ENCODE measurements at places on chromosomes 2 and 18.

DNA sequence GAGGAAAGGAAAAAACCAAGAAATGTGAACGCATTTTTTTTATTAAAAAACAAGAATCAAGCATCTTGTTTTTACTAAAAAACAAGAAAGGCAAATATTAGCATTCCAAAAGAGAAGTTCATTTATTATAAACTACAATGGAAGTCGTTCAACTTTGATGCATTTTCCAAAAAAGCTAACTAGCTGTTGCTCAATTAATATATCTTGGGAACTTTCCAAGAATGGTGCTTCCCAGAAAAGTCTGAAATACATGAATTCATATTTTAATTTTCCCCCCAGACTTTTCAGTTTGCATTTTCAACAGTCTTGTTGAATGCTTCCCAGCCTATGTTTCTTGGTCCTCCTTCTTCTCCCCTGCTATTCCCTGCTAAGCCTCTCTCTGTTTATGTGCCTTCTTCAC is 7.5 kb upstream of the RND3 start:
- no peak for DNase-seq

- no peak for DNase-seq
Measured at GRCh38 chr2:224369028-224369632, 32.8 kb downstream of the FAM124B start.

DNA sequence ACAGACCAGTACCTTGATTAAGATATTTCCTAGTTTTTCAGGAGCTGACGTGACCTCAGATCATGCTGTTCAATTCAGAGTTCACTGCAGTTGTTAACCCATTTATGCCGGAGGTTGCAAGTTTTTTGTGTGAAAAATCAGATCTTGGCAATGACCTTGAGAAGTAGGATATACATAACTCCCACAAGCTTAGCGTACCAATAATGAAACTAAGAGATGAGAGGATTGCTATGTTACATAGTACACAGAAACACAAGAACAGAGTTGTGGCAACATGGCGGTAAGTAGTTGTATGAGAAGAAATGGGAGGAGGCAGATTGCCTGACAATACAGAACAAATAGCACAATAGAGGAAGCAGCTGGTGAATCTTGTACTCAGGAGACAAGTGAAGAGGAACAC is 39.1 kb downstream of the PPIG start:
- no peak for DNase-seq

DNA sequence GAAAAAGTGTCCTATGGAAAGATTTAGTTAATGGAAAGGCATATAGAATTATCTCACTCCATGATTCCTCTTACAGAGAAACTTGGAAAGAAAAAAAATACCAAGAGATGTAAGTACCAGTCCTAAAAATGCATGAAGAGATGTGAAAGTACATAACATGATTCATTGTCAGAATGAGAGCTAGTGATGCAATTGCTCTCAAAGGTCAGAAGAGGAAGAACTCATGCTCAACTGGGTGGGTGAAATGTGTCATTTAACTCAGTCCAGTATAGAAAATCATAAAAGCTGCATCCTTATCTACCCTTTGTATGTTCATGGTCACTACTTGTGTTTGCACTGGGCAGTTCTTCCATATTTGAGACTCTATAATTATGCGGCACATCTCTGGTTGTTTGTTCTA is 300.0 kb upstream of the PIK3C3 start:
- DNase-seq = no peak

GRCh38 chr2:147511491-147511948 is 333.3 kb upstream of the ACVR2A start:
- DNase-seq = no peak

DNA sequence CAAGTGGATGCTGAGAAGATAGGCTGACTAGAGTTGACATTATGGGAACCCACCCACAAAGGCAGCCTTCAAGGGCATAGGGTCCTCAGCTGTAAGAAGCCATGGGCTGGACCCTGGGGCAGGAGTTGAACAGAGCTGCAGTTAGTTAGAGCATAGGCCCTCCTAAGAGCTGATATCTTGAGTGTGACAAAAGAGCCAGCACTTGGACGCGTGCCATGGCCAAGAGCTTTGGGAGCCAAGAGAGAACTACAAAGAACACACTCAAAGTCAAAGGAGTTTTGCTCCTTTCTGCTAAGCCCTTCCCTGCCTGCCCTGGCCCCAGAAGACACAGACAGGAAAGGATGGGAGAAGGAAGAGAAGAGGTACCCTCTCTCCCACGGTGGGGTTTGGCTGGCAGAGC is 29.9 kb upstream of the AGAP1 start:
- no peak for DNase-seq

DNA sequence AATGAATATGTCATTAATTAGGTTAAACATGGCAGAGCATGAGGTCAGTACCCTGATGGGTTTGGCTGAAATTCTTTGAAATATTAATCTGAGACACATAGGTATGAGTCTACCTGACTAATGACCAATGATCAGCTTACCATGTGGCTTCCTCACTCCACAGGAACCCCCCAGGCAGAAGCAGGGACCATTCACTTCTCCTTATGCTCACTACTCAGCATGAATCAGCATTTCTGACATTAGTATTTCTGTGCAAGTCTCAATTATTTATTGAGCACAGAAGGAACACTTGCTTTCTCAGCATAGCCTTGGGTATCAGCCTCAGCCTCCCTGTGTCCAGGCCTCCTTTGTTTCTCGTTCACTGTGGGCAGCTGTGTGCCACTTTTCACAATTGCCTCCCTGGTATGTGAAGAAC is 9.3 kb upstream of the KCNE4 start:
- no peak for DNase-seq

- DNase-seq = no peak
Measured at GRCh38 chr2:199216253-199216652, 241.5 kb downstream of the SATB2 start.

DNA sequence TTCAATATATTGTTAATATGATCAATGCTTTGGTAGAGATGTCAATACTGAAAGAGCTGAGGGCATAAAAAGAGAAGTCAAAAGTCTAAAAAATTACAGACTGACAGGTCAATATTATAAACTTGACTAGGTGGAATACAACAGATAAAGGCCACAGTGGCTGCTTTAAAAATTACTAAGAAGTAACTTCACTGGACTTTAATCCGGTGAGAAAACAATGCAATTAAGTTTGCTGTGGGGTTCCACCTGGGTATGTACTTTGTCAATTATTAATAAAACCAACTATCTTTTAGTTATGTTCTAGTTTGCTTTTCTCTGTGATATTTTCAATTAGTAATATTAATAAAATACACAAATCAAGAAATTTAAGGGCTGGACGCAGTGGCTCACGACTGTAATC is 44.7 kb downstream of the RAPH1 start:
- no peak for DNase-seq

DNA sequence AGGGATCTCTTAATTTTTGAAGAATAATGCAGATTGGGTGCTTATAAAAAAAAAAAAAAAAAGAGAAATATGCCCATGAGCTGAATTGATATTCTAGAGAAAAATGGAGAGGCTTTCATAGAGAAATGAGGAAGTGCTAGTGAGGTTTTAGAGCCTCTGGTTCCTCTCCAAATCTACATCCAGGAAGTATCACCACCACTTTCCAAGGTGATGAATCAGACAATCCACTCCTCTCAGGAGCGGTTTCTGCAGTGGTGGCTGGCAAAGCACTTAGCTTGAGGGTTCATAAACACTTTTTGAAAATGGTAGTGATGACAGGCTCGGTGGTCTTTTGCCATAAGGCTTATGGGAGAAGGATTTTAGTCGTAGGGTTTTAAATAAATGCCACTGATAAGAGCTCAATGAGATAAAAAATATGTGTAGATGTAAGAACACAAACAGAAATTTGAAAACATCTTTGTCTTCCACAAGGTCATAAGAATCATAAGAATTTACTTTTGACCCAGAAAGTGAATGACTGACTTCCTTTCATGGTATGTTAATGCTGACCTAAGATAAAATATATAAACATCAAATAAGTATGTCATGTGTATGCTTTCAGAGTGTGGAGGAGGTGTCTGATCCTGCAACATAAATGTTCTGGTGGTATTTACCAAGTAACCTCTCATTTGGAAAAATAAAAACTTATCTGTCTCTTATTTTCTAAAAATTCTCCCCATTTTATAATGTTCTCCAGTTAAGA is 42.1 kb upstream of the DSG1 start:
- DNase-seq = no peak

DNA sequence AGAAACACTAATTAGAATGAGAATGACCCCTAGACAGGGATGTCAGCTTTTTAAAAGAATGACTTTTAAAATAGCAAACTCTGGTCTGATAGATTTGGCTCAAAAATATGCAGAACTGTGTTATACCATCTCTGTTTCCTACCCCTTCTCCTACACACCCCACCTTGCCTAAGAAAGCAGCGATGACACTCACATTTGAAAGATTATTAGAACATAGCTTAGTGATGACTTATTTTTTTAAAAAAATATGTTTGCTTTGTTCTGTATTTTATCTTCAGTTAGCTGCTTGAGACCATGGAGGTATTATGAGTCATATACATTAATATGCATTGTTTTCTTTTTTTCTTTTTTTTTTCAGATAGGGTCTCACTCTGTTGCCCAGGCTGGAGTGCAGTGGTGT is 176.7 kb upstream of the TPO start:
- no peak for DNase-seq

DNA sequence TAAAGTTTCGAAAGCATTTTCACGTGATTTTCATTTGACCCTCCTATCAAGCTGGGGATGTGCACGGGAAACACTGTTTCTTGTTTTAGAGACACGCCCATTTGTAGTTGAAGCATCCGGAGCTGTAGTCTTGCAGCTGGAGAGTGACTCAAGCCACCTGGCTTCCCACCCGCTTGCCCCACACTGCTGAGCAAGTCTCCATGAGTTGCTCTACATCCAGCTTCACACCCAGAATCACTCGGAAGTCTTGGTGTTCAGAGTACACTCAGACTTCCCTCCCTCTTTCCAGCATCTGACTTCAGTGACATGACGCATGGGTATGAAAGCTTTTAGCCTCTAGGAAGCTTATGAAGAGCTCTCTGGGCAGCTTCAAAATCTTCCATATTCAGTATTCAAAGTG is 262.4 kb downstream of the NBAS start:
- no peak for DNase-seq

GRCh38 chr2:131413148-131413747 is 49.3 kb upstream of the RAB6D start:
- DNase-seq = no peak

DNA sequence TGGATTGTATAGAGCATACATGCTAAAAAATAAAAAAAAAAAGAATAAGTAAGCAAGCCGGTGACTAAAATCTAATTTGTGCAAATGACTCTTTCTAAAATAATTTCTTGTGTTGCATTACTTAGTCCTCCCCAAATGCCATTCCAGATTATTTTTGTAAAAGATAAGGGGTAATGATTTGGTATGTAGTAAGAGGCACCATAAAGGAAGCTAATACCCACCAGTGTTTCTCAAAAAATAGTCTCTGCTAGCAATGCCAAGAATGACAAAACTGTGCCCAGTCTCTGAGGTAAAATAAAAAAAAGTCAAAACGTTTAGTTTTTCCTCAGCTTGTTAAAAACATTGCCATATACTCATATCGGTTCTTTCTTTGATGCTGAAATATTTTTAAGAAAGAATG is 2.7 kb downstream of the METTL5 start:
- no peak for DNase-seq

DNA sequence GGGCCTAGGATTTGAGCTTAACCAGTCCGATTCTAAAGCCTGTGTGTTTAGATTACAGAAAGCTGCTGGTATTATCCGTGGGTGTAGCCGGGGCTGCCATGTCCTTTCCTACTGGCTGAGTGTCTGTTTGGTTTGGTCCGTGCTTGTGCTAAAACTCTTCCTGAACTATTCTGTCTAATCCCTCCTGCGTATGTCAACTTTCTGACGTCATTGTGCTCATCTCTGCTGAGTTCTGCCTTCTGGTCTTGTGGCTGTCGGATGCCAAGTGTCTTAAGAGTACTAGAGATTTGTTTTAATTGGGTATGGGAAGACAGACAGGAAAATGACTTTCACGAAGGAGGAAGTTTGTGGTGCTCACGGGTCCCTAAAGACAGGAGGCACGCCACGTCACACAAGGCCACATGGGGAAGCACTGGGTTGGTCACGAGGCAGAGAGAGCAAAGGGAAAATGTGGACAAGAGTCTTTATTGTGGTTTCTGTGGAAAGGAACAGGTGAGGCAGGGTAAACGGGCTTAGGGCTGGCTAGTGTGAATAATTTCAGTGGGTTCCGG is 31.8 kb upstream of the NTSR2 start:
- DNase-seq = no peak

DNA sequence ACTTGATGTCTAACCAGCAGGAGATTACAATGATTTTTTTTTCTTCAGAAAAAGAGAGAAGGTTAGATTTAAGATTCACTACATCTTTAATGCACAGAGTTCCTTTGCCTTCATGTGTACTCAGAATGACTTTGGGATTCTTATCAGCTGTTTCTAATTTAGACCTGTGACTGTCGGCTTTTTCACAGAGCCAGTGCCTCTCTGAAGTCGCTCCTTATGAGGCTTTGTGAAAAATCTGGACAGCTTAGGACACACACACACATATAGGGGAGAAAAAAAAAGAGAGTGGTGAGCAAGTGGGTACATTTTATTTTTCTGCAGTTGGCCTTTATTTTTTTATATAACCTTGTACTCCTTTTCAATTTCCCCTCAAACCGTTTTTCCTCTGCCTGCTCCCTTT is 893.1 kb upstream of the CELF4 start:
- no peak for DNase-seq

- no peak for DNase-seq
Measured at GRCh38 chr2:3349211-3349693, 28.4 kb downstream of the EIPR1 start.

GRCh38 chr2:120865656-120866055 is 130.0 kb downstream of the GLI2 start:
- DNase-seq = no peak

GRCh38 chr2:63721082-63721424 is 120.6 kb upstream of the UGP2 start:
- DNase-seq = no peak

- no peak for DNase-seq
Measured at GRCh38 chr2:65344182-65344581, 88.2 kb downstream of the SPRED2 start.

DNA sequence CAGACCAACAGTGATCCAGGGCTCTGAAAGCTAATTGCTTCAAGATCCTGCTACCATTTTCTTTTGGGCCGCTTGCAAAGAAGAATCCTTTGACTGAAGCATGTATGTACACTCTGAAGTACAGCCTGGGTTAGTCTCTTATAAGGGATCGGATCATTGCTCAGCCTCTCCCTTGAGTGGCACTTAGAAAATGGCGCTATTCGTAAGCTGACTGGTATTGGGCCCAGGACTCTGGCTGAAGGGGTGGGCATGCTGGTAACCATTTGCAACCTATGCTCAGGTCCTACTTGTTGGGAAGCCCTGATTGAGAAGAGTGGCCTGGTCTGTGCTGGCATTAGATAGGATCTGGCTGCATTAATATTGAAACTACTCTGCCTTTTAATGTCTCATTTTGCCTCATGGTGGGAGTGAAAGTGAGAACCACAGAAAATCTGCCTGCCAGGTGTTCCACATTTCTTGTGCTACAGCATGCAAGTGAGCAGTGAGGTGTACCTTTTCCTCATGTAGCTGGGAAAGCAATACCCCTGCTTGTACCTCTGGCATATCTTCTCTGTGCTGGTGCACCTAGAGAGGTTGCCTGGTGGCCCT is 661 bp upstream of the MGAT5 start:
- no peak for DNase-seq

DNA sequence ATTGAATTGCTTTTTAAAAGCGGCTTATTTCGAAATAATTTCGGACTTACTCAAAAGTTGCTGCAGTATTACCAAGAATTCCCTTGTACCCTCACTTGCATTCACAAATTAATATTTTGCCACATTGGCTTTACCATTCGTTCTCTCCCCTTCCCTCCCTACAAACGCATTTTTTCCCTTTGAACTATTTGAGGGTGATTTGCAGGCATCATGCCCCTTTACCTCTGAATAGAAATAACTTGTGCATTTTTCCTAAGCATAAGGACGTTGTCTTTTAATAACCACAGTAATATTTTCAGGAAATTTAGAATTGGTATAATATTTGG is 608 bp downstream of the CCDC138 start:
- no peak for DNase-seq
